ENCODE measurements at places on chromosomes 2 and 18.

DNA sequence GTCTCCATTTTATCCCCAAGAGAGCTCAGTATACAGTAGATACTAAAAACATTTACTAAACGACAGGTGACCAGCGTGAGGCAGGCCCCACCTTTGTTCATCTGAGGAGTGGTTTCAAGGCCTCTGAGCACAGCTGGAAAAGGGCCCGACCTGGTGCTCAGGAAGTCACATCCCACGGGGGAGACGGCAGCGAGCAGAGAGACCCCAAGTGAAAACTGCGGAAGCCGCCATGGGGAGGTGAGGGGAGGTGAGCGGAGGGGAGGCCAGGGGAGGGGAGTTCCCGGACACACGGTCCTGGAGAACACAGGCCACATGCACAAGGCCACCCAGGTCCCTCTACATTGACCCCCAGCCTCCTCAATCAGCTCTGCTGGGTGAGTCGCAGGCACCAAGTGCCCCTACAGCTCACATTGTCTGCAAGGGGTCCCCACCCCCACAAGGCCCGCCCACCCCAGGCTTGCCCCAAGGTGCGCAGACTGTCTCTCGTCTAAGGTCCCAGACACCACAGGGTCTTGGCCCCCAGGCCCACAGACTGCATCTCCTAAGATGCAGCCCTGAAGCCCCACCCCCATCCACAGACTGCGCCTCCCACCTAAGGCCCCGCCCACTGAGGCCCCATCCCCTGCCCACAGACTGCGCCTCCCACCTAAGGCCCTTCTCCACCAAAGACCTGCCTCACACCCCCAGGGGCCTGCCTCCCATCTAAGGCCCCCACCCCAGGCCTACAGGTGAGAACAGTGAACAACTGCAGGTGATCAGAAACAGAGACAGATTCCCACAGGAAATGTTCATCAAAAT is 19.1 kb downstream of the PARD6G start:
- no peak for DNase-seq

DNA sequence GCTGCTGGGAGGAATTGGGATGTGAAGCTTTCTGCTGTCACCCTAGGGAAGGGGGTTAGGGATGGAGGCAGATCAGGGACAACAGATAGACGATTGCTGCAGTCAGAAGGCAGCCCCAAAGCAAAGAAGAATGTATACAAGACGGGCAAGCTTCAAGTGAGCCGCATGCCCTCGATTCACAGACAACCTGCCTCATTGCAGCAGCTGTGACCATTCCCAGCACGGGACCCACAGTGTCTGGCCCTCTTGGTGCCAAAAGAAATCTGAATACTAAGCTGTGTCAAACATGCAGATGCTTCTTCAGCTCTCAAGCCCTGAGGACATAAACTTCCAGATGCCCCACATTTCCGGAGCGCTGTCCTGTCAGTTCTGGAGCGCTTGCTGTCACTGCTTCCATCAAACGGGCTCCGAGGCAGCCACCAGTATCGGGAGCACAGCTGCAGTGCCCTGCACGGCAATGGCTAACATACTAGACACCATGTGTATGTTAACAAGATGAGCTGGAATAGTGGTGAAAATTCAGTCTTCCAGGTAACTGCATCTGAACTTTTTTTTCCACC is 33.8 kb downstream of the PRELID3A start:
- no peak for DNase-seq

GRCh38 chr2:216987252-216987821 is 127.5 kb upstream of the TNP1 start:
- no peak for DNase-seq

DNA sequence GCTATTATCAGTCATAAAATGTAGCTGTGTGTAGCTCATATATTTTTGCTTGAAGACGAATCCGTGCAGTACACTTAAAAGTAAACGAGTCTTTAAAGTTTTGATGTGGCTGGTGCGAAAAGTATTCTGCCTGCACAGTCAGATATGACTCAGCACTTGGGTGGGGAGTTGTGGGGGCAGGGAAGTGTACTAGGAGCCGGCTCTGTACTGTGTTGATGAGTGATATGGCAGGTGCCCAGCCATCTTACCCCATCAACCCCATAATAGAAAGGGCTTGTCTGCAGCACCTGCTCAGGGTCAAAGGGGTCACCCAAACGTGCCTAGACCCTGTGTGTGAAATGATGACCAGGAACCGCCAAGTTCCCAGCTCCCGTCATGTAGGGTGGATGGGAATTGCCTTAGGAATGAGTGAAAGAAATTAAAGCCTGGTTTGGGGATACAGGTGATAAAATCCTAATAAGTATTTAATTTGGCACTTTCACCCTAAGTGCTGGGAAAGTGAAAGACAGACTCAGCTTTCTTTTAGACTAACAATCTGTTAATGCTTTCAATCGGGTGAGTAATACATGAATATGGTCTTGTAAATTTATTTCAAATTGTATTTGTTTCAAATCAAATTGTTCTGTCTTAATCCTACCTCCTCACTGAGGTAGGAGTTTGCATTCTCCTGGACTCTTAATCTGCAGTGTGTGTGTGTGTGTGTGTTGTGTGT is 48.0 kb downstream of the BCL2L11 start:
- peak; percentile 84 for DNase-seq

DNA sequence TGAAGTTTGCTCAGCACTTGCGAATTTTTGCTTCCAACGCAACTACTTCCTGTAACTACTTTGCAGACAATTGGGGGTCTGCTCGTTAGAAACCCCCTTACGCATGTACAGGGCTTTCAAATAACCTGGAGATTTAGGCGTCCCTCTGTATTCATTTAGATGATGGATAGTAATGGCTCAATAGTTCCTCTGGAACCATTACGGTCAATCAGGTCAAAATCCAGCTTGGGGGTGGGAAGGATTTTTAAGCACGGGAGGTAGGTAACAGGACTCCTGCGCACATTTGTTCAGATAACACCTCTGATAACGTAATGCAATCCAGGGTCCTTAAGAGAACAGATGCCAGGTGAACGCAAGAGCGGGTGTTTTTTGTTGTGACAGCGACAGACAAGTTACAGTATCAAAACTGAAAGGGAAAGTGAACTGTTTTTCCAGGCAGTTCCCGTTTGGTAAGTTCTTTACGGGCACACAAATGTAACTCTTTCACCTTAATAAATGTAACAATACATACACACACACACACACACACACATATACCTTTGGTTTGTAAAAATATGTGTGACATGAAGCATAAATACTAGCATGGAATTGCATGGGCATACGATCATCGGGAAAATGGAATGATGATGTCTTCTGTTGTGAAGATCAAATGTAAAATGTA is 3.8 kb upstream of the OSR1 start:
- DNase-seq = no peak

DNA sequence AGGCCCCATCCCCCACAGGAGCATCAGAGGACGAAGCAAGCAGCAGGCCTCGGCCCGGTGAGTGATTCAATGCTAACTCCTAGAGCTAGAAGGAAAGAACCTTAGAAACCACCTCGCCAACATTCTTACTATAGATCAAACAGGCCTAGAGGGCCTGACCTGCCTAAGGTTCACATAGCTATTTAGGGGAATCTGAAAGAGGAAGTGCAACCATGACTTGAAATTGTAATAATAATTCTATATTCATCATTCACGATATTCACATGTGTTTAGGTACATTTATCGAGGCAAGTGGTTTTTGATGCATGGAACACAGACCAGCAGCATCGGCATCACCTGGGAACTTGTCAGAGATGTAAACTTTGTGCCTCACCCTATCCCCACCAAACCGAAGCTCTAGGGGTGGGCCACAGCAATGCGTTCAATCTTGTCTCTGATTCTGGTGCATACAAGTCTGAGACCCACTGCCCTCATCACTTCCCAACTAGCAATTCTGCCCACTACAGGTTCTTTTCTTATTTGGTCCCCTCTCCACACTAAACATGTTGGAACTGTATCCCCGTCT is 78.0 kb upstream of the DNMT3A start:
- DNase-seq = no peak

DNA sequence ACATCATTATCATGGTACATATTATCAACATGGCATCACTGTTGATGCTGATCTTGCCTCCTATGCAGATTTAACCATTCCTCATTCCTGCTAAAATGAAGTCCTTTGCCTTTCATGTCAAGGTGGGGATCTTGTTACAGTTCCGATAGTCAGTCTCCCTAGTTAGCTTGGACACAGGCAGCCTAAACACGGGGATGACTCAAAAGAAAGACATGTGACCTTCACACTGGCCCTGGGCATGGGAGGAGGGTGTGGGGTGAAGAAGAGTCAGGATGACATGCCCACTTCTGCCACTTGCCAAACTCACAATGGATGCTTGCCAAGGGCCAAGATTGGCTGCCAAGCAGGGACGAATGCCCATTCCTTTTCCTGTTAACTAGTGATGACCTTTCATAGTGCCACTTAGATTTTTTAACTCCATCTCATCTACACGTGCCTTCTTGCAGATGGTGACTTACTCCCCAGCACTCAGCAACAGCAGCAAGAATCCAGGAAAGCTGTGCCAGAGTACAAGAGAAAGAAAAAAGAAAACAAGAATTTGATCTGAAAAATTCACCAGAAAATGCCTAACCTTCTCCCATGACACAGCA is 13.9 kb upstream of the SLC1A4 start:
- no peak for DNase-seq

DNA sequence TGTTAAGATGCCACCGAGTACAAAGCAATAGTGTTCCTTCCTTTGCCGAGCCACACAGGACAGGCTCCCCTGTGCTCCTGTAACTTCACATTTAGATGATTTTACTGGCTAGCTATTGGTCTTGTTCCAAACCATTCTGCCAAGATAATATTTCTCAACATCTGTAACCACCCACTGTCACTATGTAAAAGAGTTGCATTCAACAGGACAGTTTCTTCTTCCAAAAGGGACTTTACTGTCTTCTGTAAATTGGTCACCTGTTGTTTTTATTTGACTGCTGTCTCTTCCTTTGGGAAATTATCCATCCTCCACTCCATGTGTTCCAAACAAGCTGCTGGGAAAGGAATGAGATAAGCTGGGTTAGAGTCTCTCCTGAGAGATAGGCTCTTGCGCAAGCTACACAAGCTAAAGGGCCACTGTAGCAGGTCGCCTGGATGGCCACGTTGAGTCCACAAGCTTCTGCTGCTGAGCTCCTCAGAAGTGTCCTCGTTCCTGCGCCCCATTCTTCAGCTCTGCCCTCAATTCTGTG is 14.4 kb upstream of the BZW1 start:
- no peak for DNase-seq

DNA sequence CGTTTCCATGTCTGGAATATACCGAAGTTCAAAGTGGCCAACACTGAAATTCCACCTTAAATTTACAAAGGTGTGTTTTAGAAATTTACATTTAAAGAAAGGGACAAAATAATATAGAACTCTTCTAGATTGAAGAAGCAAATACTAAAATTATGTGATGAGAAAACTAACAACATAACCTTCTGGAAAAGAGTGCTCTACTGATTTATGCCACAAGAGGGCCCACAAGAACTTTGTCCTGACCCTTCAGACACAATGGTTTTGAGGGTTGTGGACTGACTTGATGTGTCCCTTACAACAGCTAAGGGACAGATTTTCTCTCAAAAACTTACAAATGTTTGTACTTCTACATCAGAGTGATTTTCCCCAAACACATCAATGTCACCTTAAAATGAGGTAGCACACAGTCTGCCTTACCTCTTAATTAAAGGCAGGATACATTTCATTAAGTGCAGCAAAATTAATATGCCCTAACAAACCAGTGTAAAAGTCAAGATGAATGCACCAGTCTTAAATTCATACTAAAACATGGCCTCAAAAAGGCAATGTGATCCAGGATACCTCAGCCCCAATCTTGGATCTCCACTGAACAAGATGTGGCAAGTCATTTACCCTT is 36.2 kb downstream of the EIF2AK3 start:
- peak; percentile 47 for DNase-seq

DNA sequence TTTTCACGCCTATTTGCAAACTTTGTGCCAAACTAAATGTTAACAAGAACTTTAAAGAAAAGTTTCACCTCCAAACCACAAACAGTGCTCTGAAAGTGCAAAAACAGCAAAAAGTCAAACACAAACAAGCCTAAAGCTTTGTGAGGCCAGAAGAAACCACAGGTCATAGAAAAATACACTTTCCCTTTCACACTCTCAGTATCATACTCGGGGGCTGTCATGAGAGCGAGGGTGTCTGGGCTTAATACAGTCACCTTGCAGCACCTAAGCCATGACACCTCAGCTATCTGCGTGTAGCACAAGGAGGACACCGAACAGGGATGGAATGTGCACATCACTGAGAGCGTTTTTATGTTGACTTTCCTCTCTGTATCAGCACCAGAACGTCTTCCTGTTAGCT is 26.6 kb upstream of the SEH1L start:
- peak; percentile 35 for DNase-seq

DNA sequence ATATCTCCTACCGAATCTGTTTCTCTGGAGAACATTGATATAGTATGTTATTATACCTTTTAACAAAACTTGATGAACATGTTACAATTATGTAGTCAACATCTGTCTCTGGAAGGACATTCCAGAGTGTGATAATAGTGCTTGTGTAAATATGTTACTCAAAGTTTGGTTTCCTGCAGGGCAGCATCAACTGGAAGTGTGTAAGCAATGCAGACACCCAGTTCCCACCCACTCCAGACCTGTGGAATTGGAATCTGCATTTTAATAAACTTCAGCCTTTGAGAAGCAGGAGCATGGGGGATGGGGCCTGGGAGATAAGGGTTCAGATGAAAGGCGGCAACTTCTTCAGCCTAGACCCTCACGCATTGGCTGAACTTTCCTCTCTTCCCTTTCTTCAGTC is 398.9 kb downstream of the RND3 start:
- DNase-seq = no peak

GRCh38 chr2:170362313-170362870 is 184.4 kb downstream of the MYO3B start:
- DNase-seq = peak; percentile 15

DNA sequence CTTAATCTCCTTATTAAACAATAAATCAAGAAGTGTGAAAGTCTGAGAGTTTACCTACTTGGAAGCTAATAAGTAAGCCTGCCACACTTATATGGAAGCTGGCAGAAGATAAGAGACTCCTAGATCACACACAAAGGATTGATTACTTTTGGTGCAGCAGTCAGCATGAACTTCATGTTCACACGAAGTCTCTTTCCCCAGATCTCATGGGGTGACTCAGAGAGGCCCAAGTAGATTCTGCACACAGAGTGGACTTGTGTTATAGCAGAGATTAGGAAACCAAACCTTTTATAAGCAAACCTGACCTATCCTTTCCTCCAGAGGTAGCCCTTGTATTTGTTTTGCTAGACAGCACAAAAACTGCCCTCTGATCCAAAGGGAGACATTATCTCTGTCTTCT is 9.9 kb upstream of the GAREM1 start:
- DNase-seq = no peak

- DNase-seq = no peak
Observed at GRCh38 chr2:54497763-54498680, 41.9 kb downstream of the SPTBN1 start.

- DNase-seq = no peak
Observed at GRCh38 chr2:189504238-189504637, 63.0 kb downstream of the WDR75 start.

- no peak for DNase-seq
Observed at GRCh38 chr2:19669559-19669958, 232.2 kb downstream of the TTC32 start.

GRCh38 chr18:570697-571096 is 9.5 kb upstream of the CETN1 start:
- DNase-seq = no peak

- no peak for DNase-seq
Observed at GRCh38 chr2:42838133-42838532, 45.8 kb upstream of the HAAO start.

GRCh38 chr2:173394091-173394974 is 39.7 kb downstream of the CDCA7 start:
- DNase-seq = no peak

- DNase-seq = no peak
Observed at GRCh38 chr18:2442006-2442405, 129.3 kb downstream of the METTL4 start.

Measured in activated T-cell treated with anti-CD3 and anti-CD28 coated beads, Interleukin-2, amount 50 U/mL, for 72 hours (primary cell).